Stimulated activated CD4-positive, alpha-beta T cell treated with anti-CD3 and anti-CD28 coated beads, Interleukin-1b, Interleukin-23, amount 100 ng/mL, for 4 hours (primary cell): ENCODE measurements at places on chromosomes 5 and 9.

GRCh38 chr9:111870774-111871498 is 25.7 kb upstream of the UGCG start:
- no peak for DNase-seq

DNA sequence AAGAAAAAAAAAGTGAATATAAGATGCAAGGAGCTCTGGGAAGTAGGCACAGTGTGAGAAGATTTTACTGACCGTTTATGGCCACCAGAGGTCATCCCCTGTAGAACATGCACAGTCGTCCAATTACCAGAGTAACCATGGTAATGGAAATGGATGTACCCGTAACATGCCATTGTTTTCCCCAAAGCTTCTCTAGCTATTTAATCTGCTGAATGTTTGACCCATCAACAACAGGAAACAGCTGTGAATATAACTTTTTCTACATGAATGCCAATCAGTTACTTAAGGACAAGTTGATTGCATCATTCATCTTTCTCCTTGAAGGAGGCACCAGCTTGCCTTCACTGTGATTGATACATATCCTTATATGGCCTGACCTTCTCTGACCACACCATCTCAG is 1967.0 kb upstream of the CDH9 start:
- DNase-seq, result no peak

- no peak for DNase-seq
These were observed 93.0 kb downstream of the IRX2 start for GRCh38 chr5:2658447-2658846.

DNA sequence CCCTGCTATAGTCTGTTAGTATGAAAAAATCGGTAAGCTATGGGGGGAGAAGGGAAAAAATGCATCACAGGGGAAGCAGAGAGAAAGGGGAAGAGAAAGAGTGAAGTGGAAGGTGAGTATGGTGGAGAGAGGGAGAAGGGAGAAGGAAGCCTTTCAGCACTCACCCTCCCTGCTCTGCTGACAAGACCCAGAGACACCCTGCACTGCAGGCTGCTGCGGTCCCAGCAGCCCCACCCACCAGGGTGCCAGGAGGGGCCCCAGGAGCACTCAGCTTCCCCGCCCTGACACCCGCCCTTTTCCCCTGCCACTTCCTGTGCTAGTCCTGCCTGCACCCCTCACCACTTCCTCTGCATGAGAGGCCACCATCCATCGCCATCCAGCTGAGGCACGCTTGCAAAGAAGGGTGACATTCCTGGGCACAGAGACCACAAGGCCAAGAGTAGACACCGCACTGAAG is 12.7 kb downstream of the STK10 start:
- peak; percentile 71 for DNase-seq

- no peak for DNase-seq
These were observed 31.8 kb downstream of the ERMP1 start for GRCh38 chr9:5800969-5801738.

- DNase-seq, result no peak
These were observed 168.4 kb downstream of the TSSK1B start for GRCh38 chr5:113266227-113266912.

- no peak for DNase-seq
These were observed 602.6 kb upstream of the DMAC1 start for GRCh38 chr9:8401961-8402705.

DNA sequence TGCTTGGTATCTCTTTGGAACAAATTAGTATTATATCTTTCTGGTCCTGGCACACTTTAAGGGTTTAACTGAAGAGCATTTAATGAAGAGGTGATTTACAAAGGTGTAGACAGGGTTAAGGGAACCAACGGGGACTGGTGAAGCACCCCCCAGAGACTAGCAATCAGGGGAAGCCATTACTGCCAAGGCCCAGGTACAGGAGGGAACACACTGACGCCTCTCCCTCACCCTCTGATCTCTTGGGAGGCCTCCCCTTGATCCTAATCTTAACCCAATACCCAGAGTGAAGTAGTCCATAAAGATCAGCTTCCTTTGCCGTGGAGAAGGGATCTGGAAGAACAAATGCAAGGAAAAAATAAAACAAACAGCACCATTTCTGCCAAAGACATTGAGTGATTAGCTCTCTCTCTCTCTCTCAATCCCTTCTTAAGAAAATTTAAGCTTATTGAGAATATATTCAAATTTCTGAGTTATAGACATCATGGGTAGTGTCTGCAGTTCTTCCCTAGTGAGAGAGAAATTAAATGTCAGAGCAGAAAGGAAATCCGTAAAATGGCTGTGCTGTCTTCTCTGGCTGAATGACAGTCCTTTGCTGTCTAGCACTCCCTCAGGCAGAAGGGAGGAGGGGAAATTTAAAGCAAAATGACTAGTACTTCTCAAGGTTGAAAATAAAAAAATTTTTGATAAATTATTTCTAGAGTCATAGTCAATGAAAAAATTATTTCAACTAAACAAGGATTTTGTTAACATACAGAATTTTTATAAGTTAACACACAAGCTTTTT is 20.0 kb downstream of the F2R start:
- no peak for DNase-seq
